ENCODE measurements at places on chromosomes 3 and 15. TPM values are rescaled to one million over a fixed set of nuclear protein-coding genes. Genes with fewer than 3 reads are reported as not detected.

SLC9A9 gene
- total RNA-seq, result 15.2 TPM

TMEM212 gene
- total RNA-seq, result not detected

PYDC2 gene
- total RNA-seq, result not detected

DNA sequence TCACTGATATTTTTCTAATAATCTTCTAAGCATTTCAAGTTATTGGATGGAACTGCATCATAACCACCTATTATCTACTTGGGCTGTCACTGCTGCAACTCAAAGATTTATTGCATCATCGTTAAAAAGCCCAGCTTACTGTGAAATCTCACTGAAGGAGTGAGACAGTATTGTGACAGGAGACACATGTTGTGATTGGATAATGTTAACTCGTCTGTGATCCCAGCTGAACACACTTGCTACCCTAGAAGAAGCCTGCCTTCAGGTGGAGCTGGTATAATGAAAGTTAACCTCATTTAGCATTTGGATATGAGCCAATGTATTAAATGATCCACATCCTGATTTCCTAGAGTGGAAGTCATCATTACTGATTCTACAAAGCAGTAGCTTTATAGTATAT lies 138.1 kb downstream of the MAP2K5 start:
- ATAC-seq, result no peak

DNA sequence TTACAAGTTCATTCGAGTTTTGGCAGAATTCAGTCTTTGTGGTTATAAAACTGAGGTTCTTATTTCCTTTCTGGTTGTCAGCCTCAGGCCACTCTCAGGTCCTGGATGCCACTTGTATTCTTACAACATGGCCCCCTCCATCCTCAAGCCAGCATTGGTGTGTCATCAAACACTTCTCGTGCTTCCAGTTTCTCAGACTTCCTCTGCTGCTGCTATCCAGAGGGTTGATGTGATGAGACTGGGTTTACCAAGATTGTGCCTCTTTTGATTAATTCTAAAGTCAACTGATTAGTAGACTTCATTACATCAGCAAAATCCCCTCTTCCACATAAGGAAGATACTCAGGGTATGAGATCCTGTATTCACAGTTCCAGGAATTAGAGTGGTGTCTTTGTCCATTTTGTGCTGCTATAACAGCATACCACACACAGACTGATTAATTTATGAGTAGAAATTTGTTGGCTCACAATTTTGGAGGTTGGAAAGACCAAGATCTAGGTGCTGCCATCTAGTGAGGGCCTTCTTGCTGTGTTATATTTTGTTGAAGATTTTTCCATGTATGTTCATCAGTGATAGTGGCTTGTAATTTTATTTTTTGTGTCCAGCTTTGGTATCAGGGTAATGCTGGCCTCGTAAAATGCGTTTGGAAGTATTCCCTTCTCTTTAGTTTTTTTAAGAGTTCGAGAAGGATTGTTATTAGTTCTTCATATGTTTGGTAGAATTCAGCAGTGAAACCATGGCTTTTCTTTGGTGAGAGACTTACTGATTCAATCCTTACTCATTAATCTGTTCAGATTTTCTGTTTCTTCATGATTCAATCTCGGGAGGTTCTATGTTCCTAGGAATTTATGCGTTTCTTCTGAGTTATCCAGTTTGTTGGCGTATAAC lies 11.1 kb downstream of the LRCH3 start:
- ATAC-seq, result peak; percentile 80

DNA sequence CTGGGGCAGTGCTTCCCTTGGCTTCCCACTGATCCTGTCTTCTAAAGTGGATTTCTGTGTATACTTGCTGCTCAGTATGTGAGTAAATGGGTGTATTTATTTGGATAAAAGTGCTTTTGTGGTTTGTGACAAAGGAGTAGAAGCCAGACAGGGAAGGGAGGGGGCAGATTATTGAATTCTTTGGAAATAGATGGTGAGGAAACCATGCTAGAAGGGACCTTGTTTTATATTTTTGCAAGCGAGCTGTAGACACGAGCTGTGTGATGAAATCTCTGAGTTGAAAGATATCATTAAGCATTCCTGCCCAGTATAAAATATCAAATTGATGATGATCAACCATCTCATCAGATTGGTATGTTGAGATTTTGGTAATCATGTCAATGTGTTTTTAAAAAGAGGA lies 68.9 kb downstream of the DUT start:
- ATAC-seq, result no peak

DNA sequence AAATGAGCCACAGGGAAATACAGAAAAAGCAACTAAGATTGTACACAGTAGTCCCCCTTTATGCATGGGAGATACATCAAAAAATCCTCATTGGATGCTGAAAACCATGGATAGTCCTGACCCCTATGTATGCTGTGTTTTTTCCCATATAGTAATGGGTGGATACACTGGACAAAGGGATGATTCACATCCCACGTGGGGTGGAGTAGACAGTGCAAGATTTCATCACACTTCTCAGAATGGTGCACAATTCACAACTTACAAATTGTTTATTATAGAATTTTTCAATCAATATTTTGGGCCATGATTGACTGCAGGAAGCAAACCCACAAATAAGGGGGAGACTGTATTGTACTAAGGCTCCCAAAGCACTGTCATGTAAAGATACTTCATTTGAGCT lies 224.4 kb upstream of the STRIT1 start:
- ATAC-seq, result no peak

- no peak for ATAC-seq
Measured at GRCh38 chr15:36479200-36479896, 100.1 kb upstream of the CDIN1 start.

- ATAC-seq, result no peak
Measured at GRCh38 chr3:166759736-166760513, 620.2 kb downstream of the ZBBX start.

- ATAC-seq, result no peak
Measured at GRCh38 chr15:99416191-99417188, 149.3 kb upstream of the MEF2A start.

- ATAC-seq, result no peak
Measured at GRCh38 chr3:124360563-124360962, 368.6 kb upstream of the ROPN1 start.

DNA sequence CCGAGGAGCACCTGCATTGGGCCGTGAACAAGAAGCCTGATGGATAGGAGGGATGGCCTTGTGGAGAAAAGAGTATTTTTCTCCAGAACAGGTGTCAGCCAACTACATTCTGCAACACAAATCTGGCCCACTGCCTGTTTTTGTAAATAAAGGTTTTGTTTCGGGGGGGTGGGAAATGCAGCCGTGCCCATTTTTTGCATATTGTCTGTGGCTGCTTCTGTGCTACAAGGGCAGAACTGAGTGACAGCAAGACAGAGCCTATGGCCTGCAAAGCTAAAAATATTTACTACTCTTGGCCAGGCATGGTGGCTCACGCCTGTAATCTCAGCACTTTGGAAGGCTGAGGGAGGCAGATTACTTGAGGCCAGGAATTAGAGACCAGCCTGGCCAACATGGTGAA lies 95.9 kb upstream of the AKAP13 start:
- no peak for ATAC-seq

DNA sequence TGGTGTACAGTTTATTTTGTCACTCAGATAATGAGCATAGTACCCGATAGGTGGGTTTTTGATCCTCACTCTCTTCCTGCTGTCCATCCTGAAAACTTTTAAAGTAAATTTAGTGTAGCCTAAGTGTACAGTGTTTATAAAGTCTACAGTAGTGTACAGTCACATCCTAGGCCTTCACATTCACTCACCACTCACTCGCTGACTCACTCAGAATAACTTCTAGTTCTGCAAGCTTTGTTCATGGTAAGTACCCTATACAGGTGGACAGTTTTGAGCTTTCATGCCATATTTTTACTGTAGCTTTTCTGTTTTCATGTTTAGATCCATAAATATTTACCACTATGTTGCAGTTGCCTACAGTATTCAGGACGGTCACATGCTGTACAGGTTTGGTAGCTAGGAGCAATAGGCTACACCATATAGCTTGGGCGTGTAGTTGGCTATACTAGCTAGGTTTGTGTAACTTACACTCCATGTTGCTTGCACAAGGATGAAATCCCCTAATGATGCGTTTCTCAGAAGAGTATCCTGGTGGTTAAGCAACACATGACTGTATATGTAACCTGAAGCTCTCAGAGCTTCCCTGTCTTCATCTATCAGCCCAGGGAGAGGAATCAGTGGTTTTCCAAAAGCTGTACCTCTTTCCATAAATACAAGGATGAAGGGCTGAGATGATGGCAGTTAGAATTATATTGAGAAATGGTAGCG lies 87.6 kb upstream of the SLC25A26 start:
- no peak for ATAC-seq

DNA sequence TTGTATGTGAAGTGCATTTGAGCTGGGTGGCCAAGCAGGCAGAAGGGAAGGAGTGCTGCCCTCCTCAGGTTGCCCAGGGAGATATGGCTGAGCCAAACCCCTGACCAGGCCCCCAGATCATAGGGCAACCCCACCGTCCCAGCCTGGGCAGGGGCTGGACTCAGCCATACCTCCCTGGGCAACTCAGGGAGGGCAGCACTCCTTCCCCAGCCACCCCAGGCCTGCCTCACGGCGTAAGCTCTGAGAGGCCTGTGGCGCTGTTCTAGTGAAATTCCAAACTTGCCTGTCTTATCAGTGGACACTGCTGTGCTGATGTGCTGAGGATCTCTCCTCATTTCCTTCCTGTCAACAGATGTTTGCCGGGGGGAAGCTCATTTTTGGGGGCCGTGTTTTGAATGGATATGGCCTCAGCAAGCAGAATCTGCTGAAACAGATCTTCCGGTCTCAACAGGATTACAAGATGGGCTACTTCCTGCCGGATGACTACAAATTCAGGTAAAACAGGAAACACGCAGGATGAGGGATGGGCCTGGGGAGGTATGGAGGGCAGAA lies 57.6 kb upstream of the FGD5 start:
- no peak for ATAC-seq

DNA sequence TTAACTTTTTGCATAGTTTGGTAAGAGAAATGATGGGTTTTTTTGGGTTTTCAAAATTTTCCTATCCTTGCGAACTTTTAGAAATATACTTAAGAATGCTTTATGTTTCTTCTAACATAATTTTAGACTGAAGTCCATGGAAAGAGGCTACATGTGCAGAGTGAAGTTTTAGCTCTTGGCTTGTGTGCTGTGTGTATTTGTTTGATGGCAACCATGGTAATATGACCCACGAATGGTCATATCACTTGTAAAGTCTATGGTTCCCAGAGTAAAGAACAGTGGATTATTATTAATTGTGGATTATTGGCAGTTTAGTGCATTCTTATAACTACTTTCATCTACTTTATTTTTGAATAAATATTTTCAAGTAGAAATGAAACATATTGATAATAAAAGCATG lies 124.0 kb upstream of the GOLGA6L4 start:
- ATAC-seq, result no peak

- no peak for ATAC-seq
Measured at GRCh38 chr15:50605462-50605861, 59.0 kb upstream of the USP50 start.

DNA sequence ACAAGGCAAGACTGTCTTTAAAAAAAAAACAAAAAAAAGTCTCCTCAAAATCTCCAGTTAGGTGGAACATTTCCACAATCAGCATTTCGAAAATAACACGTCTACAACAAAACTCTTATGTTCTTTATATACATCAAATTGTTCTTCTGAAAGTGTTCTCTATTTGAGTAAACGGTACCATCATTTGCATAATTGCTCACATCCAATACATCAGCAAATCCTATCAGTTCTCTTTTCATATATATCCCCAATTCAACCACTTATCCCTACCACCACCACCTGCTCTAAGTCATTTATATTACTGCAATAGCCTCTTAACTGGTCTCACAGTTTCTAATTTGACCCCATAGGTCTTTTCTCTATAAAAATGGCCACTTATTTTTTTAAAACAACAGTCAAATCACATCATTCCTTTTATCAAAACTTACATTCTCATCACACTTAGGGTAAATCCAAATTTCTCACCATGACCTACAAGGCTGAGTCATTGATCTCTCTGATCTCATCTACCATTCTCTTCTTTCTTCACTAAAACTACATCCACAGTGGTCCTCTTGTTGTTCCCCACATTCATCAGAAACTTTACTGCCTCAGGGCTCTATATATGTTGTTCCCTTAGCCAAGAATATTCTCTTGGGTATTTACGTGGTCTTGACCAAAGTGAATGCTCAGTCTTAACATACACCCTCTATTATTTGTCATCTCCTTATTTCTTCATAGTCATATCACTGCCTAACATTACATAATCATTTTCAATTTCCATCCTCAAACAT lies 237.0 kb downstream of the SCAPER start:
- ATAC-seq, result peak; percentile 86

DNA sequence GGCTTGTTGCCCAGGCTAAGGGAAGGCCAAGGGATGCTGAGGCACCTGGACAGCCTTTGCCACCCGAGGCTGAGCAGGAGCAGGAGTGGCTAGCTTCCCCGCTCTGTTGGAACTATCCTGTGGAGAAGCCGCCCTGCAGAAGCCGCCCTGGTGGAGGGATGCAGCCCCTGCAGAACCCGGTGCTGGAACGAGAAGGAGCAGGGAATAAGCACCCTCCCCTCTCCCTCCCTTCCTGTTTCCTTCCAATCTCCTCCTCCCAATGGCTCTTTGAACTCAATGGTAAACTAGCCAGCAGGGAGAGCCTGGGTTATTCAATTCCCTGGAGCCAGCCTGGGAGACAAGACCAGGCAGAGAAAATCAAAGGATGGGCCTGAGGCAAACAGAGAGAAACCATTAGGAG lies 11.8 kb upstream of the HRG start:
- ATAC-seq, result no peak

All from activated T-helper 17 cell treated with anti-CD3 and anti-CD28 coated beads, Interleukin-2, amount 50 U/mL, for 72 hours (primary cell).